ENCODE measurements at places on chromosomes 3 and 15.

DNA sequence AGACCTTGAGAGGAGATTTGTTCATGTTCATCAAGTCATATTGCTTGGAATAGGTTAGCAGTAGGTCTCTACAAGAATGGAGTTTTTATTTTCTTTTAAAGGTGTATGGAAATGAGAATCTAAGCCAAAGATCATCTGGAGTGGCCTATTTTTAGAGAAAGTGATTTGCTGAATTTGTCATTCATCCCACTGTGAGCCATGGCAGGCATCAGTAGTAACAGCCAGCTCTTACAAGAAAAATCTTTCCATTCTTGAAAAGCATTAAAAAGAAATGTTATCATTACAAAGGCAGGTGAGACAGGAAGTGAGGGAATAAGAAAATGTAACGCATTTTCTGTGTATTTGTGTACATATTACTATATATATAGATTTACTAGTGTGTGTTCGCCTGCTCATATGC is 29.6 kb downstream of the STAC start:
- no peak for DNase-seq

DNA sequence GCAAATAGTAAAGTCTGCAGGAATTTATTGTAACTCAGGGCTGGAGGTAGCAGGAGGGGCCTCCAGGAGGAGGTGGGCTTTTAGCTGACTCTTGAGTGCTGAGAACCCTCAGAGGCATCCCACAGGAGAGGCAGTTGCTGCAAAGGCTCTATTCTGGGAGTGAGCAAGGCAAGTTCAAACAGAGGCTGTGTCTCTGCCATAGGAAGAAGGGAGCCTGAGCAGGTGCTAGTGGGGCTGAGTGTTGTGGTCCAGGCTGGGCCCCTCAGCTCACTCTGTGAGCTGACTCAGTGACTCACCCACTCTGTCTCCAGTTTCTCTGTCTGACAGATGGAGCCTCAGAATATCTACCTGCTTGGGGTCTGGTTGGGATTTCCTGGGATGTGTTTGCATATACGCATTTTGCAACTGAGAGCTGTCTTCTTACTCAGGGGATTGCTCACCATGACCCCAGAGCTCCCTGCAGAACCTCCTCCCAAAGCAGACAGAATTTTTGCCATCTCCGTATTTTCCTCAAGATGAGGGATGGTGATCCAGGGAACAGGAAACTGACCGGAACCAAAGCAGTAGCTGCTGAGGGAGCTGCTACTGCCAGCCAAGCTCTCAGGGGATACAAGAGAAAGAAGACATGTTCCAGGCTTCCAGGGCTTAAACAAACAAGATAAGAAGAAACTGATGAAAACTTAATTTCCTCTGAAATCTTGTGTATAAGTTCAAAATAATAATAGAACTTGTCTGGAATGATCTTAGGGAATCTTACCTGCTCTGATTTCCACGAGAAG is 13.6 kb upstream of the NOX5 start:
- no peak for DNase-seq

DNA sequence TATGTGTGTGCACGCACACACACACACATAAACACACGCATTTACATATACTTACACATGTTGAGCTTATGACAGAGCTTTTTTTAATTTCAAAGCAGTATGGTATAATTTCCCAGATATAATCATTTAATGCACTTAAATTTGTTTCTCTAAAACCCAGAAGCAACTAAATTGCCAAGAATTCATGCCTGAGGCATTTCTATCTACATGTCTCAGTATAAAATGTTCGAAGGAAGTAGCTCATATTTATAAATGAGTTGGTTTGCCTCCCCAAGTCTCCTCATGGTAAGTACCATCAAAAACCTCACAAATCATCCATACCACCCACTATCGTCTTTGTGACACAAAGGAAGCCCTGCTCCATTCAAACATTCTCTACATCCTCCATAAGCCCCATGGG is 130.6 kb downstream of the RPL22L1 start:
- no peak for DNase-seq

DNA sequence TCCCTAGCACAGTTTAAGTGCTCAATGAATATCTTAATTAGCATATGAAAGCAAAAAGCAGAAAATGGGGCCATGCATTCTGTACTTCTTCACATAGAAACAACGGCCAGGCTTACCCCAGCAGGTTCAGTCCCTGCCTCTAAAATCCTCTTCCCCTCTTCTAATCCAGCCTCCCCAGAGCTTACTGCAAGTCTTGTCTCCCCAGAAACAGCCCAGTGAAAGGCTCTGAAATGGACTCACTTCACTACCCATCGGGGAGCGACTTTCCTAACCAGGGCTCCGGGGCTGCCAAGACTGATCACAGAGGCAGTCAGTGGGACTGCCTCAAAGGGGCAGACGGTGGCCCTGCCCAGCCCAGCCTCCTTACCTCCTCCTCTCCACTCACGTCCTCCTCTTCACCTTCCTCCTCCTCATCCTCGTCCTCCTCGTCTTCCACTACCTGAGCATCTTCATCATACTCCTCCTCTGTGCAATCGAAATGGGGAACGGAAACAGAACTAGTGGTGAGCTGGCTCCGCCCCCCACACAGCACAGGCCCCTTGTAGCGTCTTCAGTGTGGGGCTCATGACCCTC is 38.0 kb downstream of the ANP32A start:
- DNase-seq, result no peak

DNA sequence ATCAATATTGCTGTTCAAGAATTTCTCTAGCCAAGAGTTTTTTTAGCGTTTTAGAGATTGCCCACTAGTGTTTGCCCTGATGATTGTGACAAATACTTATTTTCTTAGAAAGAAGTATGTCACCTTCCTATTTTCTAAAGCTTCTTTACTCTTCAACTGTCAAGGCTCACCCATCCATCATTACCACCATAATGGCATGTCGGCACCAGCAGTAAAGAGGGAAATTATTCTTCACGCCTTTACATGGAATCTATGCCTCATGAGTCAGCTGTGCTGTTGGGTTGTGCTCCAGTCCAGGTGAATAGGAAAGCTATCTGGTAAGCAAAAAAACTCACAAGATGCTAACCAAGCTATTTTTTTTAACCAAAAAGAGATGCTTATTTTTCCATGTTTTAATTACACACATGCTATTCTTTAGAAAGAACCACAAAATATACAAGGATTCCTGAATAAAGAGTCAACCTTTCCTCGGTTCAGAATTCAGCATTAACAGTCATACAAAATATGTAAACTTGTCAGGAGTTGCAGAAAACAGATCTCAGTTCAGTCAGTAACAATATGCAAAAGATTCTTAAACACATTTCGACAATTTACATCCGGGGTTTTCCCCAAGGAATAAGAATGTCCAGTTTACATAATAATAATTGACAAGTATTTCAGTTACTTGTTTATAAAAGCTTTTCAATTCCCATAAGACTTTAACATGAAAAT is 128.0 kb downstream of the ATP8B4 start:
- no peak for DNase-seq

GRCh38 chr3:57752307-57752706 is 3.8 kb upstream of the SLMAP start:
- DNase-seq, result no peak

DNA sequence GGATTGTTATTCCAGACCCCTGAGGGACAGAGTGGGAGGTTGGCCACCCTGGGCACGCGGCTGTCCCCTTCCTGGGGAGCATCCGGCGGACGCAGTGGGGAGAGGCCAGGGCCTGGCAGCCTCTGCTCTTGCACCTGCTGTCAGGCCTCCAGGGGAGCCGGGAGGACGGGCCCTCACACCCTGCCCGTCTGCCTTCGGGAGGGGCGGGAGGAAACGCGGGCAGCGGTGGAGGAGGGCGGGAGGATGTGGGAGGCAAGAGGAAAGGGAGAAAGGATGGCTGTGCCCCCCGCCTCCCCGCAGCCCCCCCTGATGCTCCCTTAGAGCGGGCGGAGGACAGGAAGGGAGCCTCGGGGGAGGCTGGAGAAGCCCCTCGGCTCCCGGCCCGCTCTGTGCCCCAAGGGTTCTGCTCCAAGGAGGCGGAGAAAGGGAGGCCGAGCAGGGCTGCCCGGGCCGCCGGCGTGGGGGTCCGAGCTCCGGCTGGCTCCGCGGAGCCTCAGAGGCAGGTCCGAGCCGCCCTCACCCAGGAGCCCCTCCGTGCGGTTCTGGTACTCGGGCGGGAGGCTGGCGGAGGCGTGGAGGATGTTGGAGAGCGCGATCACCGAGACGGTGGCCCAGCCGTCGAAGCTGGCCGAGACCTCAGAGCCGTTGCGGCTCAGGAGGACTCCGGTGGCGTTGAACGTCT is 40.9 kb downstream of the MUC20 start:
- no peak for DNase-seq

DNA sequence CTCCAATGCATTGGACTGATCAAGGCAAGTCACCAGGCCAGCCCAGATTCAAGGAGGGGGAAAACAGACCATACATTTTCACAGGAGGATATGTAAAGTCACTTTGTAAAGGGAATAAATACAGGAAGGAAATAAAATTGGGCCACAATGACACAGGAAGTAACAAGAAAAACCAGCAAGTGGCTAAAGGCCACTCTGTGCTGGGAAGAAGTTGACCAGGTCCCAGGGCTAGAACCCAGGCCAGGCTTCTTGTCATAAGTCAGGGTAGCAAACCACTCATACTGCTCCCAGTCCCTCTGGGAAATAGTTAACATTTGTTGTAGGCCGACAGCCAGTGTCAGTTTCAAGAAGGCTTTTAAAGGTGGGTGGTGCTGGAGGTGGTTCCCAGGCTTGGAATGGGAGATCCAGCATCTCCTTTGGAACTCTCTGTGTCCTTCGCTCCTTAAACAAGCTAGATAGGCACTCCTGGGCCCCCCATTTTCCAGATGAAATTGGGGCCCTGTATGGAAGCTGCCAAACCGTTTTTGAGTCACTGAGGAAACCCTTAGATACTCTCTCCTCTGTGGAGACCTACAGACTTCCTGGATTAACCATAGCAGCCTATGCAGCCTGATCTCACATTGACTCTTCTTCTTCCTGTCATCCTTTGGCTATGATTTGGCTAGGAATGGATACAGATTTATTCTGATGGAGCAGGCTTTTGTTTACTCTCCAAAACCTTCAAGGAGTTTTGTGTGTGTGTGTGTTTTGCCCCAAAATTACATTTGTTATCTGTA is 14.7 kb upstream of the EDC3 start:
- no peak for DNase-seq

GRCh38 chr15:25613134-25613533 is 174.3 kb upstream of the UBE3A start:
- no peak for DNase-seq
